ENCODE measurements at places on chromosomes 4 and X.

GRCh38 chr4:126784966-126785580 is 847.7 kb upstream of the INTU start:
- DNase-seq: no peak

DNA sequence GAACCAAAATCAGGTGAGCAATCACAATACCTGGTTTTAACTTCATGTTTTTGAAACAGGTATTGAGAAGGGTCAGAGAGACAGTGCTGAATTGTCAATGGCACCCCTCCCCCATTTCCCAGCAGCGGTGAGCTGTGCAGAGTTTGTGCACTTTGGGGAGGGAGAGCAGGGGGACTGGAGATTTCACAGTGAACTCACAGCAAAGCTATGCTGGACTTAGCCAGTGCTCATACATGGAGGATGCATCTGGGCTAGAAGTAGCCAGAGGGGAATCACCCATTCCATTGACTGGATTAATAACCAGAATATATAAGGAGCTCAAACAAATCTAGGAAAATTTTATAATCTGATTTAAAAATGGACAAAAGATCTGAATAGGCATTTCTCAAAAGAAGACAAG is 612.6 kb downstream of the STPG2 start:
- no peak for DNase-seq

- no peak for DNase-seq
Measured at GRCh38 chr4:141352909-141353525, 132.3 kb downstream of the ZNF330 start.

DNA sequence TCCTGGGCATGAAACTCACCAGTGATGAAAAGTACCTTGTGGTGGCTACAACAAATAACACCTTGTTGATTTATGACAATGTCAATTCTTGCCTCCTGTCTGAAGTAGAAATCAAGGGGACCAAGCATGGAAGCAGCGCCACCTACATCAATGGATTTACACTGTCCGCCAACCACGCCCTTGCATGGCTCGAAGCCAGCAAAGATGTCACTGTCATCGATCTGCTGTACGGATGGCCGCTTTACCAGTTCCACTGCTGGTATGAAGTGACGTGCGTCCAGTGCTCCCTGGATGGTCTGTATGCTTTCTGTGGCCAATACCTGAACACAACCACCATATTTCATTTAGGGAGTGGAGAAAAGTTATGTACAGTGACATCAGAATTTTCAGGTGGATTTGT is 200.5 kb downstream of the NWD2 start:
- DNase-seq: no peak

- no peak for DNase-seq
Measured at GRCh38 chr4:3314706-3315260, 22.0 kb downstream of the RGS12 start.

DNA sequence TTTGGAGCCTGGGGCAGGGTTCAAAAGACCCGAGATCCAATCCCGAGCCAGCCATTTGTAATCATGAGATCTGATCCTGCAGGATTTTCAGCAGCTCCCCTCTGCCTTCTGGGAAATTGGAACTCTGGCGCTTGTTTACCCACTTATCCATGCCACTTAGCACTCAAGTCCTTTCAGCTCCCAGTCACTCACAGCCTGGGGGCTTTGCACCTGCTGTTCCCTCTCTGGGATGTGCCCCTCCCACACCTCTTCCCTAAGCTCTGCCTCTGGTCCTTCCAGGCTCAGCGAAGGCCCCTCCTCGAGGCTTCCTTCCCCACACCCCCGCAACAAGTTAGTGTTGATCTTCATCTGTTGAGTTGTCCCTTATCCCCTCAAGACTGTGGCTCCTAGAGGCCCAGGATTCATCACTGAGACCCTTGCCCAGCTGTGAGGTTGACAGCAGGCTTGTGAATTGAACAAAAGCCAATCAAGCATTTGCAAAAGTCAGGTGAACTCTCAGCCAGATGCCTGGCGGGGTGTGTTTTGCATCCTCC is 99.1 kb upstream of the AFAP1 start:
- DNase-seq: no peak

- no peak for DNase-seq
Measured at GRCh38 chrX:15856222-15856587, 1.6 kb upstream of the AP1S2 start.

DNA sequence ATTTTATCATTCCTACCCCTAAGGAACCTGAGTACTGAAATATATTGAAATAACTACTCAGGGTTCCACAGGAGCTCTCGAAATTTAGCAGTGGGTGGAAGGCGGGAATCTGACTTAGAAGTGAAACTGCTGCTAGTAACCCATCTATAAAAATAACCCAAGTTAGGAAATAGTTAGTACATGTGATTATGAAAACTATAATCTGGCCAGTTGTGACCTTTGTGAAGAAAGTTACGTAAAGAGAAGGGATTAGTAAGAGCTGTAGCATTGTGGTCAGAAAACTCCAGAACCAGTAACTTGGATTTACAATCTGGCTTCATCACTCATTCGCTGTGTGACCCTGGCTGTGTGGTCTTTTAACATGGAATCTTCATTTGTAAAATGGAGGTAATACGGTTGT is 175.5 kb downstream of the RAPGEF2 start:
- no peak for DNase-seq

DNA sequence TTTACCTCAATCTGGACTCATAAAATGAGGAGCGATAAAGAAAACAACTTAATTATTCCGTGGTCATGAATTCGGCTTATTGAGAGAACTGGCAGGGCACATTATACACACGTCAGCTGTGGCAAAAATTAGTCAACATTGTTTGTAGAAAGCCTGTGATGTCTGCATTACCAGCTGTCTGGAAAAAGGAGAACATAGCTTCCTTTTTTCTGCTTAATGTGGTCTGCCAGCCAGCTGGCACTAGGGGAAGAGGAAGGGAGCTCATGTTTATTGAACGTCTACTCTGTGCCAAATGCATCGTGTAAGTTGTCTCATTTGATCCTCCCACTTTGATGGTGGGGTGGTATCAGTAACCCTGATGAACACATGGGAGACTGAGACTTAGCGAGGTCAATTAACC is 367.6 kb downstream of the ARHGAP24 start:
- DNase-seq: no peak

- no peak for DNase-seq
Measured at GRCh38 chr4:98517218-98518021, 141.0 kb downstream of the TSPAN5 start.
